Left cardiac atrium (tissue), 4 donors: ENCODE measurements at places on chromosomes 7 and 10. TPM values are rescaled to one million over a fixed set of nuclear protein-coding genes. Genes with fewer than 3 reads are reported as not detected.

DNA sequence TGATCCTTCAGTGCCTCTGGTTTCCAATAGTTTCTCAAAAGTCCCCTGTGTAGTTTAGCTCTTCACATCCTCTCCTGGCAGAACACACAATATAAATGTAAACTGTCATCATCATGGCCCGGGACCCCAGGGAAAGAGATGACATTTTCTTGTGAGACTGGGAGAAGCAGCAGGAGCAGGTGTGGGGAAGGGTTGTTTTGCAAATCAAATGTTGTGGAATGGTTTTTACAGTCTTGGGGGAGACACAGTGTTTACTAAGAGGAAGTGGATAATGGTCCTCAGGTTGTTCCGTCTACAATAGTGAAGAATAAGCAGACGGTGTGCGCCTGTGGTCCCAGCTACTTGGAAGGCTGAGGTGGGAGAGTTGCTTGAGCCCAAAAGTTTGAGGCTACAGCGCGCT lies 159.1 kb downstream of the SEC23IP start:
- no peak for DNase-seq

GRCh38 chr7:801940-802381 lies 30.3 kb upstream of the SUN1 start:
- DNase-seq: peak; percentile 57

Gene CHAT
- total RNA-seq: not detected

Gene AKR1C8
- total RNA-seq: 0.68 TPM

Gene KCP
- total RNA-seq: 0.31 TPM

Gene TUBB8
- not detected for total RNA-seq

Gene CEP55
- total RNA-seq: 0.24 TPM

- DNase-seq: no peak
Measured at GRCh38 chr7:100127866-100128636, 1.3 kb downstream of the MBLAC1 start.

- no peak for DNase-seq
Measured at GRCh38 chr7:141648276-141649114, 53.5 kb downstream of the DENND11 start.

Gene OR2A7
- 1.8 TPM for total RNA-seq

Gene PARG
- 20.7 TPM for total RNA-seq

DNA sequence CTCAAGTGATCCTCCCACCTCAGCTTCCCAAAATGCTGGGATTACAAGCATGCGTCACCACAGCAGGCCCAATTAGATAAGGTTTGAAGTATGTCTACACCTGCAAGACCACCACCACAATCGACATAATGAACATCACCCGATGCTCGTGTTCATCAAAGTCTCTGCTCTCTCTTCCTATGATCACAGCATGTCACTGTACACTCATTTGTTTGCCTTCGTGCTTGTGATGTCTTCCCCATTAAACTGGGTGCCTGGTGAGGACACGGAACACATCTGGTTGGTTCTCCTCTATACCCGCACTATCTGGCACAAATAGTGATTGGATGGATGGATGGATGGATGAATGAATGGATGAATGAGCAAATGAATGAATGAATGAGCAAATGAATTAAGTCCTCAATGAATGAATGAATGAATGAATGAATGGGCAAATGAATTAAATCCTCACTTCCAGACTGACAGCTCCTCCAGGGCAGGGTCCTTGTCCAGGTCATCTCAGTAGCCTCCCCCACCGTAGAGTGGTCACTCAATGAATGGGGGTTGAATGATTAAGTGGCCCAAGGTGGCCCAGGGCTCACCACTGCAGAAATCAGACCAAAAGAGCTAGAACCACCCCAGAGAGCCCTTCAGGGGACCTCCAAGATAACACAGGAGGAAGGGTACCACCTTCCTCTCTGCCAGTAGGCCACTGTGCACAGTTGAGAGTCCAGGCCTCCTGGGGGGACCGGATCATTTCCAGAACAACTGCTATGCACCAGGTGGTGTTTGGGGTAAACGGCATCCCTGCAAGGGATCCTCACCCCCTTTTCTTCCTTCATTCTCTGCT lies 101.9 kb upstream of the TNRC18 start:
- no peak for DNase-seq

Gene ODAD2
- 0.41 TPM for total RNA-seq

DNA sequence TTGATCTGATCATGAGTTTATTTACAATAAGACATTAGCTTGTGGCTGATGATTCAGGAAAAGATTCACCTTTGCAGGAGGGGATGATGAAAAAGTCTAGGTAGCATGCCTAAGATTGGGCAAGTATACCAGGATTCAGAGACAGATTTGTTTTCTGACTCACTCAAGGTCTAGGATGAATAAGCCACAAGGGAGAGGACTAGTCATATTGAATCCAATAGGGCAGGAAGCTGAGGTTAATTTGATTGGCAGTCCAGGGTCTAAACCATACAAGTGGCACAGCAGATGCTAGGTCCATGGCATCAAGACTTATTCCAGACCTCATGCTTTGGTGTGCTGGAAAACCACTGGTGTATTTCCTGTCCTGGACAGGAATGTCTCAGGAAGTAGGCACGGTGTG lies 1133.4 kb downstream of the XPNPEP1 start:
- DNase-seq: no peak

GRCh38 chr7:131300078-131300477 lies 27.6 kb upstream of the MKLN1 start:
- no peak for DNase-seq

Gene GRID2IP
- total RNA-seq: not detected

Gene C10orf67
- total RNA-seq: 0.10 TPM

Gene HTR7
- total RNA-seq: 0.32 TPM

Gene ZNF503
- 12.0 TPM for total RNA-seq
